ENCODE measurements at places on chromosomes 11 and 22.

DNA sequence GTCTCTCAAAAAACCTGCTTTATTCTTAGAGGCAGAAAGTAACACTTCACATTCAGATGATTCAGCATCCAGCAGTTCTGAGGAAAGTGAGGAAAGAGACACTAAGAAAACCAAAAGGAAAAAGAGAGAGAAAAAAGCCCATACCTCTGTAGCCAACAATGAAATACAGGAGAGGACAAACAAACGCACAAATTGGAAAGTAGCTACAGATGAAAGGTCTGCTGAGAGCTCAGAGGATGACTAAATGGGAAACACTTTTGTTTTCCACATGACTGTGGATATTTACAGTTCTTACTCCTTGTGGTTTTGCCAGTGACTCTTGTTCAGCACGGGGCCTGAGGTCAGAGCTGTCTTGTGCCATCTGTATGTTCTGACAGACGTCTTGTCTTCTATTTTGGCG, 3.8 kb downstream of the TIMM8B start:
- DNase-seq, result peak; percentile 70

- no peak for DNase-seq
Observed at GRCh38 chr11:2779981-2780849, 80.4 kb upstream of the KCNQ1OT1 start.

- no peak for DNase-seq
Observed at GRCh38 chr11:89456681-89457080, 34.5 kb downstream of the NOX4 start.

- no peak for DNase-seq
Observed at GRCh38 chr11:14852571-14853177, 39.4 kb downstream of the CYP2R1 start.

DNA sequence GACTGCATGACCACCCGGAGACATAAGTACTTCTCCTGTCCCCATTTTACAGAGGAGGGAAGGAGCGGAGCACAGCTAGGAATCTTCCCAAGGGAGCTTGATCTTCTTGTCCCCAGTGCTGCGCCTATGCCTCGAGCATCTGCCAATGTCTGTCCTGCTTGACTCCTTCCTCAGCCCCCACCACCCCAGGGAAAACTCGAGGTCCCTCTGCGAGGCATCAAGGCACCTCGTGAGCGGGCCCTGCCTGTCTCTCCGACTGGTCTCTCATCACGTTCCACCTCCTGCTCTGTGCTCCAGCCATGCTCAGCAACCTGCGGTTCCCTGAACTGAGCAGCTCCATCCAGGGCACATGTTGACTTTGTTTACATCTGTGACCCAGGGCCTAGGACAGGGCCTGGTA, 2.5 kb downstream of the NCF4 start:
- DNase-seq, result no peak

All from GM04504 (cell line).